ENCODE measurements at places on chromosomes 16 and 17. TPM values are rescaled to one million over a fixed set of nuclear protein-coding genes. Genes with fewer than 3 reads are reported as not detected.

Gene NACA2
- not detected for total RNA-seq

DNA sequence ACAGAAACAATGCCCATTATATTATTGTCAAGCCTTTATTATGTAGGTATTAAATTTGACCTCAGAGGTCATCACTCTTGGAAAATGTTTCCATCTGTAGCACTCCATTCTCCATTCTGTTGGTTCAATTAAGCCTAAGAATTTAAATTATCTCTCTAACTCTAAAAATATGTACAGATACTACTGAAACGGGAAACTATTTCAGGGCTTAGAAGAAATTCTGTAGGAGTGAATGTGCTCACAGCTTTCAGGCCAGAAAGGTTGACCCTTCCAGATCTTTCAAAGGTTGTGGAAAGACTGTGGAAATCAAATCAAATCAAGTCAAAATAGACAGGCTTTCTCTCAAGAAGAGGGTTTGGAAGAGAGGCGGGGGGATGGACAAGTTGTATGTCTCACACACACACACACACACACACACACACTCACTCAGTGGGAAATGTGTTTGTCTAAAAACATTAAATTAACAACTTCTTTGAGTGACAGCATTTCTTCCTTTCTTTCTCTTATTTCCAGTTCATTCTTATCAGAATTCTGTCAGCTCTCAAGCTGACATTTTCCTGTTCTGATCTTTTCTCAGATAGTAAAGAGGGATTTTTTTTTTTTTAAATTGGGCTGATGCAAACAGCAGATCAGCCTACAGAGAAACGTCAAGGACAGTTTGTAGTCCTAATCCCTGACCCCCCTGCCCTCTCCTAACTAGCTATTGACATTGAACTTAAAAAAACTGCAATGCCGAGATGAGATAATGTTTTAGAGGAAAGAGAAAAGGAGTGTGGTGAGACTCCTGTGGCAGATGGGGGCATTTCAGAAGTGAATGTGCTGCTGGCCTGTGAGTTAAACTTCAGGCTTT, 139.0 kb upstream of the ZFHX3 start:
- DNase-seq = no peak

Gene RNF112
- not detected for total RNA-seq

Gene NATD1
- 0.98 TPM for total RNA-seq

- DNase-seq = no peak
Measured at GRCh38 chr17:34384822-34385605, 22.0 kb upstream of the CCL1 start.
